ENCODE measurements at places on chromosomes 12 and 14.

DNA sequence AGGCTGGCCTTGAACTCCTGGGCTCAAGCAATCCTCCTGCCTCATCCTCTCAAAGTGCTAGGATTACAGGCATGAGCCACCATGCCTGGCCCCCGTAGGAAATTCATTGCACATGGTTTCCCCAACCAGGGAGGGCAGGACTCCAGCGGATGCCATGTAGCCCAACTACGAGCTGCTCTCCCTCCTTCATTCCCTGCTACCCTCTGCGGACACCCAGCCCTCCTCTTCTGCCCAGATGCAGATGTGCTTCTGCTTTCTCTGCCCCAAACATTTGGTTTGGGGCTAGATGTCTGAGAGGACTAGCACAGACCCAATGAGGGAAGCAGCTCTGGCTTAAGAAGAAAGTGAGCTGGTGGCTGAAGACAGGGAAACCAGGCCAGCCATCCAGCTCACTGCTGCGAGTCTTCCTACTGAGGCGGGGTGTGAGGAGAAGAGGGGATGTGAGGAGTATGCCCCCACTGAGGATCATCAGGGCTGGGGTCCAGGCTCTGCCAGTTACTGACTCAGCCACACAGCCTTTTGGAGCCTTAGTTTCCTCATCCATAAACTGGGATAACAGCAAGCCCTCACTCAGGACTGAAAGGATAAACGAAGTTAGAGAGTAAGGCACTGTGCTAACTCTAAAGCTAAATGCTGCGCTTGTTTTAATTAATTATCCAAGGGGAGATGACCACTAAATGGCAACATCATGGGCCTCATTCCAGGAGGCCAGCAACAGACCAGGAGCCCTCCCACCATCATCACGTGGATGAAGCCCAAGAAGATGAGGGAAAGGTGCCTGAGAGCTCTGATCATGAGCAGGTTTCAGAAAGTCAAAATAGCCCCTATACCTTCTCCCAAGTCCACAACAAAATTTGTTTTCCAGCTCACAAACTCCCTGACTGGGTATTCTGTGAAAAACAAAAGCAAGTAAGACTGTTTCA lies 10.9 kb downstream of the CTDSP2 start:
- no peak for DNase-seq

- no peak for DNase-seq
Measured at GRCh38 chr12:104147346-104147745, 9.3 kb upstream of the NFYB start.

DNA sequence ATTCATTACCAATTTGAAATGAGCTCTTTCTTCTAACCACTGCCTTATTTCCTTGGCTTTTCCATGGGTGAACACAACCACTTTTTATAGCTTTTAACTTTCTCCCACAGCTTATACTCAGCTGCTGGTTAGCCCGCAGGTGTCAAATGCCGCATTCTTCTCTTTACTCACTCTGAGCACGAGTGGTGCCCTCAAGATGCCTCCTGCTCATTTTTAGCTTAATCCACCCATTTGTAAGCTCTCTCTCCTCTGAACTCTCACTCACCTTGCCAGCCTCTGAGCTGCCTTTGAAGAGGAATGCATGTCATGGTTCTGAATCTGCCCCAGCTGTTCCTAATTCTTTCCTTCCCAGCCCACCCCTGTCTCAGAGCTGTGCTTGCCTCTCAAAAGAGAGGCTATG lies 449.4 kb upstream of the PRICKLE1 start:
- no peak for DNase-seq

DNA sequence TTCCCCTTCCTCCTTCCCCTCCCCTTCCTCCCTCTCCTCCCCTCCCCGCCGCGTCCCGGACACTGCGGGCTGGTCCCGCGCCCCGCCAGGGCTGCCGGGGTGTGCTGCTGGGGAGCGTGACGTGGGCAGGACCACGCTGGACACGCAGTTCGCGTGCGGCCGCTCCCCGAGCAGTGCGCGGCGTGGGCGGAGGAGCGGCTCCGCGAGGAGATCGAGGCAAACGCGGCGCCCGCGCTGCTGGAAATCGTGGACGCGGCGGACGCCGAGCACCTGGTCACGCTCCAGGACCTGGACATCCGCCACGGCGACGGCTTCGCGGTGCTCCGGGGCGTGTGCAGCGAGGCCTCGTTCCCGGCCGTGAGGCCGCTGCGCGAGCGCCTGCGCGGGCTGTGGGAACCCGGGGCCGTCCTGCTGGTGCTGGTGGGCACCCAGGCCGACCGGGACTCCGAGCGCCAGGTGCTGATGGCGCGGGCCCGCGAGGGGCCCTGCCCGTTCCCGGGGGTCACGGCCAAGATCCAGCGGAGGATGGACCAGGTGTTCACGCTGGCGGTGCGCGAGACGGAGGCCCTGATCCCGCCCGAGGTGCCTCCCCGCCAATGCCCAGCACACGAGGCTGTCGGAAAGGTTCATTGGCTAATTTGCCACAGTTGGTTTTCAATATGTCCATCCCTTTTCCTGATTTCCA lies 84.3 kb downstream of the TNFAIP2 start:
- no peak for DNase-seq

GRCh38 chr14:32372154-32372553 lies 43.1 kb downstream of the AKAP6 start:
- no peak for DNase-seq

GRCh38 chr14:34426313-34427295 lies 35.4 kb downstream of the SPTSSA start:
- DNase-seq, result no peak

DNA sequence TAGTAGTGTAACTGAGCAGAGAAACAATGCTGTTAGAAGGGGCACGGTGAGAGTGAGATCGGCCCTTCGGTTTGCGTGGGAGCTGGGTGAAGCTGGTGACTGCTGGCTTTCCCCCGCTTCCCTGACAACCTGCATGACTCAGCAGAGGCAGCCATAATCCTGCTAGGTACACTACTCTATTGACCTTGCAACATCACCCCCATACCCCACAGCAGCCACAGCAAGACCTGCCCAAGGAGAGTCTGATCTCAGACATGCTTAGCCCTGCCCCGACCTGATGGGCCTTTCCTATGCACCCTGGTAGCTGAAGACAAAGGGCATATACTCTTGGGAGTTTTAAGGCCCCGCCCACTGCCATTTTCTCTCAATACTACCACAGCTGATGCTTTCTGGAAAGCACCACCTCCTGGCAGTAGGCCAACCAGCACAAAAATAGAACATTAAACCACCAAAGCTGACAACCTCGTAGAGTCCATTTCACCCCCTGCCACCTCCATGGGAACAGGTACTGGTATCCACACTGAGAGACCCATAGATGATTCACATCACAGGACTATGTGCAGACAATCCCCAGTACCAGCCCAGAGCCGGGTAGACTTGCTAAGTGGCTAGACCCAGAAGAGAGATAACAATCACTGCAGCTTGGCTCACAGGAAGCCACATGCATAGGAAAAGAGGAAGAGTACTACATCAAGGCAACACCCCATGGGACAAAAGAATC lies 75.9 kb upstream of the RGS6 start:
- no peak for DNase-seq

DNA sequence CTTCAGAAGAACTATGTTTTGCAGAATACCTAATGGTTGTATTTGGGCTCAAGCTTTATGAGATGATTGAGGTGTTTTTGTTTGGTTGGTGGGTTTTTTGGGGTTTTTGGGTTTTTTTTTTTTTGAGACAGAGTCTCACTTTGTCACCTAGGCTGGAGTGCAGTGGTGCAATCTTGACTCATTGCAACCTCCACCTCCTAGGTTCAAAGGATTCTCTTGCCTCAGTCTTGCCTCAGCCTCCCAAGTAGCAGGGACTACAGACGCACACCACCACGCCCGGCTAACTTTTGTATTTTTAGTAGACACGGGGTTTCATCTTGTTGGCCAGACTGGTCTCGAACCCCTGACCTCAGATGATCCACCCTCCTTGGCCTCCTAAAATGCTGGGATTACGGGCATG lies 39.6 kb downstream of the ARL1 start:
- DNase-seq, result no peak

DNA sequence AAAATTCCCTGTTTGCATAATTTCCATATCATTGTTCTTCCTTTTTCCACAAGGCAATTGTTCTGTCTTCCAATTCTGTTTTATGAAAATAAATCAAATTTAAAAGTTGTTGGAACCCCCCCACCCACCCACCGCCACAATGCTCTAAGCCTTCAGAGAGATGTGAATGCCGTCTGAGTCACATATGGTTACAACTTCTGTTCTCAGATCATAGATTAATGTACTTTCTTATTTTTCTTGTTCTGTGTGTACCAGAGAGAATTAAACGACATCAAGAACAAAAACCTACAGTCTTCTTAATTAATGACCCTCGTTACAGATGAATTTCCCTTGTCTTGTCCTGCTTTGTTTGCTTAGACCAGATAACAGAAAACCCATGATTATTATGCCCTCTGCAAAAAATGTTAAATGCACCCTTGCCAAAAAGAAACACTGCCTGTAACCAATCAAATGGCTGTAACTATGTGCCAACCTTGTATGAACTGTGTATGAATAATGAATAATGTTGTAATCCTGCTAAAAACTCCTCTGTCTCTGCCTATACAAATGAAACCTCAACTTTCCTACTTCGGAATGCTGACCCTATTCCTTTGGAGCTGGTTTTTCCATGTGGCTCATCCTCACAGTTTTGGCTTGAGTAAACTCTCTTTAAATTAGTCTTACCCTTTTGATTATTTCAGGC lies 14.0 kb downstream of the OR6S1 start:
- no peak for DNase-seq

DNA sequence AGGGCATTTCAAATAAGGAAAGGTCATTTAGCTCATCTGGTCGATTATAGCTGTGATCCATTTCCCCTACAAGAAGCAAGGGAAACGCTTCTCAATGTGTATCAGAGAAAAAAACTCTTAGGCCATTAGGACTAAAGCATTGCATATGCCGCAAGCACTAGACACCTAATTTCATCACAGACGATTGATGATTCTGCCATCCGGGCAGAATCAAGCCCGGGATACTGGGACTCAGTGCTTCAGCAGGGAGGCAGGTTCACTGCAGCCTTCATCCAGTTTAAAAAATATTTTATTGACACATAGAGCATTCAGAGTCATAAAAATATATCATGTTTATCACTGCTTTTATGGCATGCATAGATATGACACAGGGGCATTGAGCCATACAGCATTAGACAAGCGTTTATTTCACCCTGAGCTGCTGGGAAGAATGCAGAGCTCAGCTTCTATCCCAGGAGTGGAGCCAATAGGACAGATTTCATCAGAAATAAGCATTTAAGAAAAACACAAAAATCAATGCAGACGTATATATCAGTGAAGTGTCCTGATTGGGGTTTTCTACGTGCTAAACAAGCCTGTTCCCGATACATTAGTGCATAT lies 806.9 kb downstream of the GALC start:
- no peak for DNase-seq

DNA sequence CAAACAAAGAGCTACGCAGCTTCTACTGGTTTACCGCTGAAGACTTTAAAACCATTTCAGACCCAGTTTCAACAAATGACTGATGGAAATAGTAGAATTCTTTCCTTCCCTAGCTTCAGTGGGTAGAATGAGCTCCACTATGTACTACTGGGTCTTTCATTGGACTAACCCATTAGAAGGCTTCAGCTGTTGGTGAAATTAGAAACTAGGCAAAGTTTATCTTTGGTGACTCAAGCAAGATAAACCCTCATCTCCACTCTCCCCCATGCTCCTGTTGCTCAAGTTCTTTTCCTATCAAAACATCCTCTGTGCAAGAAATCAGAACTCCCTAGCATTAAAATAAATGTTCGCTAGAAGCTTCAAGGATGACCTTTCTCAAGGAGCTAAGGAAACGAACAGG lies 159.2 kb downstream of the PAWR start:
- DNase-seq, result no peak

DNA sequence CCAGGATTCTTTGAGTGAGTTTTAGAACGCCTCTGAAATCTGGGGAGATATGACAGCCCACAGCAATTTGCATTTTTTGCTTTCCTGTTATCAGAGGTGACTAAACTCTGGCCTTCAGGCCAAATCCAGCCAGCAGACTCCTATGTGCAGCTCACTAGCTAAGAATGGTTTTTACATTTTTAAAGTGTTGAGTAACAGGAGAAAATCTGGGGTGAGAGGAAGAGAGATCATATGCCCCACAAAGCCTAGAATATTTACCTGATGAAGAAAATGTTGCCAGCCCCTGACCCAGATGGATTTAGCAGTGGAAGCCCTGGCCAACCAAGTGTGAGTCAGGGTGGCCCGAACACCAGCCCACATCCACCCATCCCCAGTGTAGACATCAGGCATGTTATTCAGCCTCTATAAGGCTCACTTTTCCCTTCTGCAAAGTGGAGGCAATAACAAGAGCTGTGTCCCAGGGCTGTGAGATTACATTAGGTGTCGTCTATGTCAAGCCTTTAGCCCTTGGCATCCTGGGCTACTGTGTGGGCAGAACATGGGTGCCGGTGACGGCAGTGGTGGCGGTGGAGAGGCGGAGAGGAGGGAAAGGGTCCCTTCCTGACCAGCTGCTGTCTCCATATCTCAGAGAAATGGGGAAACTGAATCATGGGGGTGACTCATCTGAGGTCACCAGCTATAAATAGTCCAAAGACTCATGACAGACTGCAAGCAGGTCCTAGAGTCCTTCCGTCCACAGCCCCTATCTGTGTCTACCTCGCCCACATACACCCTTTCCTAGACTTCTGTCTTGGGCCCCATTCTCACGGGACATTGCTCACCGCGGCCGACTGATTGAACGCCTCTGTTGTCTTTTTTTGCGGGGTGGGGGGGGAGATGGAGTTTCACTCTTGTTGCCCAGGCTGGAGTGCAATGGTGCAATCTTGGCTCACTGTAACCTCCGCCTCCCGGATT lies 32.6 kb upstream of the CD9 start:
- DNase-seq, result no peak

DNA sequence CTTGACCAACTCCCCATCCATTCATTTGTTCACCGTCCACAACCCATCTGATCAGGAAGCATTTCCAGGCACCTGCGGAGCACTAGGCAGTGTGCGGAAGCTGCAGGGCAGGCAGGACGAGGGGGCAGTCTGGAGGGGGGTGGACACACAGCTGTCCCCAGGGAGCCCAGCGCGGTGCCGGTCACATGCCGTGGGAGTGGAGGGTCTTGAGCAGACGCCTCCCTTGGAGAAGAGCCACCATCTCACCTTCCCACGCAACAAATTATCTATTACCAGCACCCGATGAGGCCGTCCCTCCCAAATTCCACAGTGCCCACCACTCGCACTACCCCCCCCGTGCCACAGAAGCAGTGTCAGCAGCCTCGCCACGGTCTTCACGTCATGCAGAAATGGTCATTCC lies 10.8 kb downstream of the DLK1 start:
- no peak for DNase-seq

Data from esophagus squamous epithelium (tissue), 5 donors.